ENCODE measurements at places on chromosomes 1 and 21.

DNA sequence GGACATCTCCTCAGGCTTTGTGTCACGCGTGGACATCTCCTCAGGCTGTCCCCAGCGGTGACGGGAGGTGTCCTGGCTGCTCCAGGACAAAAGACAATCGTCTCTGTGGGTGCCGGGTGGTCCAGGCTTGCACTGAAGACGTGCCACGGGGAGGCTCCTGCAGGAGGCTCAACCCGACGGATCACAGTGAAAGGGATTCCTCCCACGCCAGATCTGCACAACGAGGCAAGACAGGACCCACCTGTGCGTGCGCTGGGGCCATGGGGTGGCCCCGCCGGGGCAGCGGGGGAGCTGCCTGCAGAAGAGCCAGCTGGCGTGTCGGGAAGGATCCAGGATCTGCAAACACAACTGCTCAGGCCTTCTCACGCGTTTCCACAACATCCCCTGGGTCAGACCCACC lies 18.8 kb upstream of the ARHGEF16 start:
- DNase-seq: no peak

DNA sequence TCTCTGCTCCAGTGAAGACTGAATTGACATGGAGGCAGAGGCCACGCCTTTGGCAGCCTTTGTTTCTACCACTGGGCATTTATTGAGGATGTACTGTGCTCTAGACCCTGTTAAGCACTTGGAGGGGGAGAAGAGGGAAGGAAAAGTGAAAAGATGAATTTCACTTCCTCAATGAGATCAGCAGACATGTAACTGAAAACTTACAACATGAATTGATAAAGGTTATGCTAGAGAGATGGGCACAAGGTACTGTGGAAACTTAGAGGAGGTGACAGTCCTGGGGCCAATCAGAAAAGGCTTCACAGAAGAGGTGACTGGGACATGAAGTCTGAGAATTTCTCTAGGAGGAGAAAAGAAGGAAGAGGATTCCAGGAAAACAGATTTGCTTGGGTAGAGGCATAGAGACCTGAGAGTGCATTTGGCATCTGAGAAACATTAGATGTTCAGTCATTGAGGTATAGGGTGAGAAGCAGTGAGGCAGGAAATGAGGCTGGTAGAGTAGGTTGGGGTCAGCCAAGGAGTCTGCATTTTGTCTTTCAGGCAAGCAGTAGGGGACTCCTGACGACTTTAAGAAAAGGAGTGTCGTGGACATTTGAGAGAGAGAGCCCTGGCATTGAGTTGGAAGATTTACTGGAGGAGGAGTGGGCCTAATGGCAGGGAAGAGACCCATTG lies 113.0 kb downstream of the SYT2 start:
- DNase-seq: no peak

DNA sequence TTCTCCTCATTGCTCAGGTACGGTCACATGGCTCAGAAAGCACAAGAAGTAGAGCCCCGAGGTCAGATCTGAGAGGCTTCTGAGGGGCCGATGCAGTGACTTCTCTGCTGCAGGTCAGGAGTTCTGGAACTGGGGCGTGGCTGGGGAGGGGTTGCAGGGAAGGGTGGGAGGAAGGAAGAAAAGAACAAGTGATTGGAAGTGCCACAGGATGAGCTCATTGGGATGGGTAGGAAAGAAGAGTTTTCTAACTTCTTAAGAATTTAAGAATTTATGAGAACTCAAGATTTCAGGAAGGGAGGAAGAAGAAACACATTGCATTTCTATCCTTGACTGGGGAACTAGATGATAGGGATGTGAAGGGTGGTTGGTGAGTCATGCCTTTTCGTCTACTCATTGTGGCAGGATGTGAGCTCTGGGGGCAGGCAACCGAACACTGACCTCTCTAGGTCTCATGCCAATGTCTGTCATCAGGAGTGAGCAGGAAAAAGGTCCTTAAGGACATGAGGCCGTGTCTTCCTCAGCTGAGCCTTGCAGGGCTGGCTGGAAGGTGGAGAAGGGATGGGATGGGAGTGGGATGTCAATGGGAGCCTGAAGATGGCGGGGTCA lies 497 bp downstream of the FCRLB start:
- no peak for DNase-seq

DNA sequence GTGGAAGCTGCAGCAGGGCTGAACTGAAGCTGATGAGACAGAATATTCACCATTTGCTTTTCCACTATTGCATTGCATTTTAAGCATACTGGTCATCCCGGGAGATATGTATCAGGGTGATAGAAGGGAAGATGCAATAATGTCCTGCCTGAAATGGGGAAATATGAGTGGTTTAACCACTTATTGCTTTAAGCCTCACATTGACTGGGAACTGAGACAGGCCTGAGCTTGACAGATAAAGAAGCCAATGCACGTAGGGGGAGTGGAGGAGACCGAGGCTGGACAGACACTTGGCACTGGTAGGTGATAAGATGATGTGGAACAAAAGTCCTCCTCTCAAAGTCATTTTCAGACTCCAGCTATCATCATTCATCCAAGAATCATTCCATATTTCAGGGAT lies 911.7 kb upstream of the NCAM2 start:
- DNase-seq: no peak

DNA sequence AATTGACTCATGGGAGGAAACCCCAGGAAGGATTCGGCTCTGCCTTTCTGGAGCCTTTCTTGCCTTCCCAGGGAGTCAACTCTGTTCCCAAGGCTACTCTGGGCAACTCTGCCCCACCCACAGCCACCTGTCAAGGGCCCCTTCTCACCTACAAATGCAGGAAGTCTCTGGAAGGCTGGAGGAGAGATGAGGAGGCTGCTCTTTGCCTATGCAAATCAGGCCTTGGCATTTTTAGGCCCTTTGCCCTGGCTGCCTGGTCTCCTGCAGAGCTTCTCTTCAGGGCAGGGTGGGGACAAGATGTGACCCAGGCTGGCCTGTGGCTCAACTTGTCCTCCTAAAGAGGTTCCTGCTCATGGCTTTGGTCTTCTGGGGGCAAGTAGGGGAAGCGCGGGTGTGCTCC lies 5.4 kb downstream of the SLC6A9 start:
- no peak for DNase-seq

DNA sequence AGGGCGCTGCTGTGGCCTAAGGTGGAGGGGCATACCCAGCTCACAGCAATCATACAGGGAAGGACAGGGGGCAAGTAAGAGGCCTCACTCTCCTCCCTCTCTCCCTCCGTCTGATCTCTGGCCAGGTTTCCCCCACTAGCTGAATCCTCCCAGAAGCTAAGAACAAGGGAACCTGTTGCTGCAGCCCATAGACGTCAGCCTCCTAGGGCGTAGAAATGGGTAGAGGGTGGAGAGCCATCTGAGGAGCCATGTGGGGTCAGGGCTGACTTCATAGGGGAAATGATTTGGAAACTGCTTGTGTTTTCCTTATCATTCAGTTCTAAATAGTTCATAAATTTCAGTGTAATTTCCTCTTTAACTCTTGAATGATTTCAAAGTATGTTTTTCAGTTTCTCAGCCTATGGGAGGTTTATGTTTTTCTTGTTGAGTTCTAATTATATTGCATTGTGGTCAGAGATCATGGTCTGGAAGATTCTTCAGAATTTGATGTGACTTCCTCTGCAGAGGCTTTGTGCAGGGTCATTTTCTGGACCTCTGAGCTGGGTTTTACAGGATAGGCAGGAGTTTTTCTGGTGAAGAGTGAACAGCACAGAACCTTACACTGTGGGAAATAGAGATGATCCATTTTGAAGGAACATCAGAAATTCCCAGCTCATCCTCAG lies 2.3 kb upstream of the MOB3C start:
- no peak for DNase-seq
